ENCODE measurements at places on chromosomes 3 and 15.
A peak's percentile ranks its signal among the peaks of the same experiment; 100 is the strongest.

GRCh38 chr3:100297784-100298183 is 36.8 kb upstream of the NIT2 start:
- no peak for DNase-seq

GRCh38 chr15:80483725-80484161 is 79.6 kb downstream of the ARNT2 start:
- no peak for DNase-seq

- DNase-seq: no peak
Observed at GRCh38 chr15:70492240-70493177, 270.8 kb downstream of the UACA start.

DNA sequence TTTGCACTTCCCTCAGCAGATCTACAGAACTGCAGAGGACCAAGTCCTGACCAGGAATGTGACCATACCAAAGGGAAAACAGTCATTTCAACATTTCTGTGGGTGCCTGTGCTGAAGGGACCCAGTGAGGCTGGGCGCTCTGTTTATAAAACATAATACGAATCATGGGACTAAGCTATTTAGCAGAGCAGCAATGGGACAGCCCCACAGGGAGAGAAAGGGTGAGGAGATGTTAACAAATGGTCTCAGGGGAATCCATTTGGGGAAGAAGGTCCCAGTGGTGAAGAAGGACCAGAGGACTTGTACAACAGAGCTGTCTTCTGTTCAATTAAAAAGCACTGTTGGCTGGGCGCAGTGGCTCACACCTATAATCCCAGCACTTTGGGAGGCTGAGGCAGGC is 1025.4 kb downstream of the FHIT start:
- no peak for DNase-seq

DNA sequence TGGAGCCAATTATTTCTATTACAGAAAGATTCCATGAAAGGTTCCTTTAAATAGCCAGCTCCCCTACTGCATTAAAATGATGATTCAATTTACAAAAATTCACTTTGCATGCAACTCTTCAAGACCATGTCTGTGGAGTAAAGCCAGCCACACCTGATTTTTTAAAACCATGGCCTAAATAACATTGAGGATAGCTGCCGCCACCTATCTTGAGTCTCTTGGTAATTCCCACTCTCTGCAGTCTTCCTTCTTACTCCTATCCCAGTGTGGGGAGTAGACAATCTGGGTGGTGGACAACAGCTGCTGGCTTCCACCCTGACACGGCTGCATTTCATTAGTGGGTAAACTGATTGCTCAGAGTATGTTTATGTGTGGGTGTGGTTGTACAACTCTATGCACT is 10.7 kb downstream of the LRTM1 start:
- no peak for DNase-seq

- no peak for DNase-seq
Observed at GRCh38 chr15:76206325-76206976, 104.8 kb downstream of the ETFA start.

DNA sequence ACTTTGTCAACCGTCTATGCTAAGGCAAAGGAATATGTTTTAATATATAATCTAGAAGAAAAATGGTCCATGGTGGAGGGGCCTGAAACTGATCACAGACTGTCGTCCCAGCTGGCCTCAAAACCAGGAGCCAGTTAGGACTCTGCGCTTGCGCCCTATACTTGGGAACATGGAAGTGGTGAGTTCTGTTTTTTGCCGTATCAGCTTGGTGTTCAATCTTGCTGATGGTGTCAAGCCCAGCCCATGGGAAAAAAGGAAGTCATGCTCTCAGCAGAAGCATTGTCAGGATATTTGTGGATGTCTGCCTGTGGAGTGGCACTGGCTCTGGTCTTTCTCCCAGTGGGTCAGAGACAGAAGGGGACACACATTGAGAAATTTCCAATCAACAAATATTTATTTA is 342.0 kb upstream of the CTDSPL start:
- DNase-seq: no peak

DNA sequence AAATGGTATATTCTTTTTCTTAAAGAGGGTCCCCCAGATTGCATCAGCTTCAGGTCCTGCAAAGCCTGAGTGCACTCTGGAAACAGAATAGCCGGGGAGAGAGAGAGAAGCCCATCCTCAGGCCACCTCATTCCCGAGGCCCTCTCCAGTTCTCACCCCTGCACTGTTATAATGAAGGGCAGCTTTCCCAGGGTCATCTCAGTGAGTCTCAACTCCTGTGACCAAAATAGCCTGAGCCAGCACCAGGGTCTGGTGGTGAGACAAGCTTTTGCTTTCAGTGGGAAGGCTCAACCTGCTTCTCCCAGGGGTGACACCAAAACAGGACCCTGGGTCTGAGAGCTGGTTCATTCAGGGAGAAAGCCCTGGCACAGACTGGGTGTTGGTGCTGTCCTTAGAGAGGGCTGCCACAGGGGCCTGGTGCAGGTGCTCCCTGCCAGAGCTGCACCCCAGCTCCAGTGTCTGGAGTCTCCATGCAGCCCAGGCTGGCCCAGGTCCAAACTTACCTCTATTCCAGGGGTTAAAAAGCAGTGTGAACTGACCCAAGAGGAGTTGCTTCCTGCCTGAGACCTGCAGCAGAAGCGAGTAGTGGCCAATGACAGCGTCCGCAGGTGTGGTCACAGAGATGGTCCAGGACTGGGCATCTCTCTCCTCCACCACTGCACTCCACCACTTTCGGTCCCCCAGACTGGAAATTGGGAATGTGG is 6.1 kb downstream of the EPB42 start:
- DNase-seq: no peak

GRCh38 chr3:172557515-172558220 is 34.4 kb upstream of the TNFSF10 start:
- DNase-seq: no peak

DNA sequence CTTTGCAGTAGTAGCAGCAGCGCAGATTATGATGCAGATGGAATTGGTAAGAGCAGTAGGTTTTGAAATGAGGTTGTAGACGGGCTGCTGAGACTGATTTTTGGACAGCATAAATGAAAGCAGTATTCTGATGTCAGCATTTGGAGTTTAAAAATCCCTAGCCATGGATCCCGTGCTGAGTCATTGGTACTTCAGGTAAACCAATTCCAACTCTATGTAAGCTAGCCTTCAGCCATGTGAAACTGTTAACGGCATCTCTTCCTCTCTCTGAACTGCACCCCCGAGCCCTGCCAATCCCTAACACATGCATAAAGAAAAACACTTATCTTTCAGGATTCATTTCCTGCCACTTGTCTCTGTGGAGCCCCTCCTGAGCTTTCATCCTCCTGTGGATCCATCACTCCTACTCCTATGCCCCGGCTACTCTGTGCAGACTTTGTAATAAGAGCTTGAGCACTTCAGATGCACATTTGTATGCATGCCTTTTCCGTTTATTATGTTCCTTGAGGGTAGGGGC is 119.0 kb downstream of the AKAP13 start:
- DNase-seq: no peak

- DNase-seq: no peak
Observed at GRCh38 chr3:51994530-51994929, 1.2 kb downstream of the RPL29 start.

DNA sequence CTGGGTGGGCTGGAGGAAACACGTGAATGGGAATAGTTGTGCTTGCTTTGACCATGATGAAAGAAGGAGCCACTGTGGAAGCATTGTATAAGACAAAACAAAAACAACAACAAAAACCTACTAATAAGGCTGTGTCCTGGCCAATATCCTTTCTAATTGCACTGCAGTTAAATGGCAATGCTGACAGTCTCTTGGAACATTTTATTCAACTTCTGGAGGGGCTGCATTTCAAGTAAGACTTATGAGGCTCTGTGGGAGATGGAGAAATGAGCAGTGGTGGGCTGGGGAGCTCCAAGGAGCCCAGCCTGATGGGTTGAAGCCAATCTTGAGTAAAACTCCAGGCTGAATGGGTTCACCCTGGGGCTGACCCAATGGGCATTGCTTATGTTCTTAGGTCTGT is 99.8 kb upstream of the ROPN1 start:
- DNase-seq: no peak

DNA sequence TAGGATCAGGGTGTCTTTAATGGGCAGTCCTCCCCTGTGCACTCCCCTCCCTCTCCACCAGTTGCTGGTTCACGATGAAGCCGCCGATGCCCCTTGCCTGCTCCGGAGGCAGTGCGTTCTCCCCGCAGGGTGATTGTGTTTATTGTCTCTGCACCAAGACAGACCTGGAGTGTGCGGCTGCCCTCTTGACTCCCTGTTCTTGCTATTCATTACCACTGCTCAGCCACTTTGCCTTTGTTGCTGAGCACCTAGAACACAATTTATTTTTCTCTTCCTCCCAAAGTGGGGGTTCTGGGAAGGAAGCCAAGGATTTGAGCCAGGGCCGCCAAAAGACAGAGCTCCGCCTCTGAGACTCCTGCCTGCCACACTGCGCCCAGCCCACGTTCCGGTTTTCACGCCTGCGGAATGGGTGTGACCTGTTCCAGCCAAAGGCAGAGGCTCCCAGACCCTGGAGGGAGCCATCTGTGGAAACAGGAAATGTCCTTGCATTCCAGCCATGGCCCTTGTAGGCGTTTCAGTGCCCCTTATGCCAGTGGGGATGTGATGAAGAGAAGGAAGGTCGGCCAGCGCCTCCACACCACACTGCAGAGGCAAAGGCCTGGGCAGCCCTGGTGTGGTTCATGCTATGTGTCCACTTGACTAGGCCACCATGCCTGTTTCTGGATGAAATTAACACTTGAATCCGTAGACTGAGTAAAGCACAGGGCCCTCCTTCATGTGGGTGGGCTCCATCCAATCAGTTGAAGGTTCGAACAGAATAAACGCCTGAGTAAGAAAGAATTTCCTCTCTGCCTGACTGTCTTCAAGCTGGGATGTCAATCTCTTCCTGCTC is 85.8 kb downstream of the HMG20A start:
- peak; percentile 15 for DNase-seq

DNA sequence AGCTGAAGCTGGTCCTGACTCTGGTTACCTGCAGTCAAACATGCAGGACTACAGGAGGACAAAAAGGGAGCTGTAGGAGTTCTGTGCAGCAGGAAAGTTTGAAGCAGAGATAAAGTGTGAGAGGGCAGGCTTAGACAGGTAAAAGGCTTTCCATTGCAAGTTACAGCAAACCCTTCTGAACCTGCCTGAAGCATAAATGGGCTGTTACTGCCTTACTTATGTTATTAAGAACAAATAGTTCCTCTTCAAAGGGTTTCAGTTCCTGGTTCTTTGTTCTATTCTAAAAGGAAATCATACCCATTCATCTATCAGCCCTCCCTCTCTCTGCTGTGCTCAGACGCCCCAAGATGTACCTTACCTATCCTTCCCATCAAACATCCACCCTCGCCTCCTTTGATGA is 52.4 kb upstream of the CACNA2D3 start:
- DNase-seq: no peak

DNA sequence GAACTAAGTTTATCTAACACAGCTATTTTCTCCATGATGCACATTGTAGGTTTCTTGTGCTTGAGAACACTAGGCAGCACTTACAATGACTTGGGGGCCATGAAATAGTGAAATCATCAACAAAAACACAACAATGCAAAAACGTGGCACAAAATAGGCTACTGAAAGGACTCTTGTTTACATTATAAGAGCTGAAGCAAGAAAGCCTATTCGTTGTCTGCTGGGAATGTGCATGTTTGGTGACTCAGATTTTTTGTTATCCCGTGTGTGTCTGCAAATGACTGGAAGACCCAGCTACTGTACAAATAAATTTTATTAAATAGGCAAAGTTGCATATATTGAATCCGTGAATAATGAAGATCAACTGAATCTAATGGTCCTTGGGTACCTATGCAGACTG is 85.0 kb downstream of the TCF12 start:
- DNase-seq: no peak

GRCh38 chr15:80856809-80857377 is 77.7 kb downstream of the CEMIP start:
- DNase-seq: no peak

- DNase-seq: no peak
Observed at GRCh38 chr3:95721938-95722337, 1092.5 kb upstream of the EPHA6 start.

DNA sequence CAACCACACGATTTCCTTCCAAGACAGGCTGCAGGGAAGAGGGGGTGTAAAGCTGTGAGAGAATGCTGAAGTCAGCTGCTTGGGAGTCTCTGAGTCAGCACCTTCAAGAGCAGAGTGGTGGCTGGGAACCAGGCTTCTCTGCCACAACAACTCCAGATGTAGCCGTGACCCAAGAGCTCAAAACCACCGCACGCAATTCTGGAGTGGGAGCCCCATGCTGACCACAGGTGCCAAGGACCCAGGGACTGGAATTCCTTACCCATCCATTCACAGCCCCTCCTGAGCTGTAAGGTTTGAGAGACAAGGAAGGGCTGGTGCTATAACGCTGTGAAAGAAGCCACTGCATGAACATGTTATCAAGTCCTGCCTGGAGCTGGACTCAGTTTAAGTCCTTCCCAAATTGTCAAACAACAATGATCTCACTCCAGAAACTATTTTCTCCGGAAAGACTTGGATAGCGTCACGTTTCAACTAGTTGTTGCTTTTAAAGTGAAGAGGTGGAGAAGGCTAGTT is 61.4 kb downstream of the UMPS start:
- DNase-seq: no peak

- DNase-seq: no peak
Observed at GRCh38 chr3:24387000-24387399, 107.7 kb downstream of the THRB start.

DNA sequence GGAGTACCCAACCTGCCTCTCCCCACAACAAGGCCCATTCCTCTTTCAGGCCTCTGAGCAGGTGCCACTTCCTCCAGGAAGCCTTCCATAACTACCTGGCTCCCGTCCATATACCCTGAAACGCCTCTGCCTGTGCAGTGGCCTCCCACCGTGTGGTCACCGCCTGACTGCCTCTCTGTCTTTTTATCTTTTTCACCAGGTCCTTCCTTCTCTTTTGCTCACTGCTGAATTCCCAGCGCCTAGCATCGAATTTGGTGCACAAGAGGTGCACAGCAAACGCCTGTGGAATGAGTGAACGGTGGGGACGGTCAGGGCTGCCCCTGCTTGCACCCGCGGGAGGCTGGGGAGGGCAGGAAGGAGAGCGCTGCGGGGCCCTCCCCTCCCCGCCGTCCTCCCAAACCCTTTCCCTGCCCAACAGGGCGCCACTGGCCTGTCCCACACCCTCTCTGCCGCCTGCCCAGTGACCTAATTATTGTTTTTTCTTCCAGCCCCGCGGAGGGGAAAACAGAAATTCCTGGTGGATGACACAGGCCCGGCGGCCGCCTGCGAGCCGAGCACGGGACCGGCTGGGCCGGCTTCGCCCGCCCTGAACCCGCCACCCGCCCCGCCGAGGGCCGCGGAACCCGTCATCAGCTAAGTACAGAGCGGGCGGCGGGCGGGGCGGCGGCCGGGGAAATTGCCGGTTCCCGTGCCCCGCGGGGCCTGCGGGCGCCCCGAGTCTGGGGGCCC is 140.1 kb downstream of the SMAD6 start:
- DNase-seq: no peak

- no peak for DNase-seq
Observed at GRCh38 chr15:85615930-85616329, 178.8 kb downstream of the KLHL25 start.

DNA sequence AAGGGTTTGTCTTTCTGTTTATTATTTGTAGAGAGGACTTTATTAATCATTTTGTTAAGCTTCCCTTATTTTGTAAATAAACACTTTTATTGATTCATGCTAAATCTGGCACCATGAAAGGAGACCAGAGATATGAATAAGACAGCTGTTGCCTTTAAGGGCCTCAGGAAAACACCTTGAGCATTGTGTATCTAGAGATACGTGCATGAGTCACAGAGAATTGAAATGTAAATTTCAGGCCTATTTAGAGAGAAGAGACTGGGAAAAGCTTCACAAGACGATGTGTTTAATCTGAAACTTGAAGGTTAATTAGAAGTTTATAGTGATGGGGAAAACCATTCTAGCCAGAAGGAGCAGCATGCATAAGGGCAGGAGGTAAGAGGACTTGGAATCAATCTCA is 28.6 kb upstream of the UTS2B start:
- DNase-seq: no peak

- DNase-seq: no peak
Observed at GRCh38 chr3:135012101-135012500, 217.0 kb downstream of the EPHB1 start.

Data from NCI-H2227 treated with DMSO at 0.1 percent for 48 hours (cell line).